Stomach (tissue), 19 donors: ENCODE measurements at places on chromosomes 5 and 9.
A peak's percentile ranks its signal among the peaks of the same experiment; 100 is the strongest.

- no peak for DNase-seq
Observed at GRCh38 chr5:113068559-113068958, 92.0 kb downstream of the DCP2 start.

DNA sequence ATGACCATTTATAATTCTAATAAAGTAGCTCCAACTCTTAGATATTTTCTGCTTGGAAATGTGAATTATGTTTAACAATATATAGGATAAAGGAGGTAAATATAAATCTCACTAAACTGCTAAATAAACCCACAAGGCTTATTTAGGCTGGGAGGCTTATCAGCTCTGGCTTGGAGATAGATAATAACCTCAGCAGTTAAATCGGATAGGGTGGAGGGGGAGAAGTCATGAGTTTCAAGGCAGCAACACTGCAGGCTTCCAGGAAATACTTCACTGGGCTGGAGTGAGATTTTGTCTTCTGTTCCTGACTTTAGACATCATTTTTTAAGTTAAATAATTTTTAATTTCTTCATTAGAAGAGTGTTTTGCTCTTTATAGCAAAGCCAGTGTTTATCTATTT is 80.0 kb upstream of the ITGA2 start:
- DNase-seq = peak; percentile 38

DNA sequence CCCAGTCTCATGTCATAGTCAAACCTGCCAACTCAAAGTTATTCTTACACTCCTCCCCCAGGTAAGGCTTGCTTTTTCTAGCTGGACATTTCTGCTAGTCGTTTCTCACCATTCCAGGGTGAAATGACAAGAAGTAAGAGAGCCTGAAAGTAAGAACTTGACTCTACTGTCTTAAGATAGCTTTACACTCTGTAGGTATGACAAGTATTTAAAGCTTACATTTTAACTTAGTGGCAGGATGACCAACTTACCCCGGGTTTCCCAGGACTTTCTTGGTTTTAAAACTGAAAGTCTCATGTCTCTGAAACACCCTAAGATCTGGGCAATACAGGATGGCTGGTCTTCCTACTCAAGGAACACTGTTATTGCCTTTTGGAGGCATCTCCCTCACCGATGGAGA is 67.5 kb upstream of the PIK3R1 start:
- DNase-seq = no peak

DNA sequence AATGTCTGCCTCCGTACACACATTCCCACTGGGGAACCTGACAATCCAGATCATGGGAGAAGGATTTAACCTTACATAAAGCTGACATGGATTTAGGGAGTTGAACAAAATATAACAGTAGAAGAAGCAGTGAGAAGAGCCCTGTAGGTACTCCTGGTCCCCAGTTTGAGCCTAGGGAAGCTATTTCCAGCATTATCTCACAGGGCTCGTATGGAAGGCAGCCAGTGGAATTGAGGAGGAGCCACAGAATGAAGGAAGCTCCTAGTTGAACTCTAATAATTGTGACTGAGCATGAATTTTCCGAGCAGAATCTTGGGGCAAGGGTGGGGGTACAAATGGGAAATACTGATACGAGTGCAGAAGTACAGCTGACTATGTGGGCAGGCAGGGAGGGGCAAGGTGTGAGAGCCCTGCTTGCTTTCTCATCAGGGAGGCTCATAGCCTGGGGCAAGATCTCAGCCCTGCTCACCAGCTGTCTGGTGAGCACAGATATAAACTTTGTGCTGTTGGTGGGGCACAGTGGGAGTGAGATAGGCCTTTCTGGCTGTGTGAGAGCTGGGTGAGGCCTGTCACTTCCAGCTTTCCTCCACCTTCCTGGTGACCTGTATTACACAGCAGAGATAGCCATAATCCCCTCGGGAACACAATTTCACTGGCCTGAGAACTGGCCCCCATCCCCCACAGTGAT is 290.7 kb upstream of the IL12B start:
- no peak for DNase-seq

- DNase-seq = peak; percentile 62
Observed at GRCh38 chr5:56759521-56760216, 55.7 kb upstream of the MAP3K1 start.

GRCh38 chr9:95091601-95092261 is 225.8 kb downstream of the FANCC start:
- peak; percentile 63 for DNase-seq

DNA sequence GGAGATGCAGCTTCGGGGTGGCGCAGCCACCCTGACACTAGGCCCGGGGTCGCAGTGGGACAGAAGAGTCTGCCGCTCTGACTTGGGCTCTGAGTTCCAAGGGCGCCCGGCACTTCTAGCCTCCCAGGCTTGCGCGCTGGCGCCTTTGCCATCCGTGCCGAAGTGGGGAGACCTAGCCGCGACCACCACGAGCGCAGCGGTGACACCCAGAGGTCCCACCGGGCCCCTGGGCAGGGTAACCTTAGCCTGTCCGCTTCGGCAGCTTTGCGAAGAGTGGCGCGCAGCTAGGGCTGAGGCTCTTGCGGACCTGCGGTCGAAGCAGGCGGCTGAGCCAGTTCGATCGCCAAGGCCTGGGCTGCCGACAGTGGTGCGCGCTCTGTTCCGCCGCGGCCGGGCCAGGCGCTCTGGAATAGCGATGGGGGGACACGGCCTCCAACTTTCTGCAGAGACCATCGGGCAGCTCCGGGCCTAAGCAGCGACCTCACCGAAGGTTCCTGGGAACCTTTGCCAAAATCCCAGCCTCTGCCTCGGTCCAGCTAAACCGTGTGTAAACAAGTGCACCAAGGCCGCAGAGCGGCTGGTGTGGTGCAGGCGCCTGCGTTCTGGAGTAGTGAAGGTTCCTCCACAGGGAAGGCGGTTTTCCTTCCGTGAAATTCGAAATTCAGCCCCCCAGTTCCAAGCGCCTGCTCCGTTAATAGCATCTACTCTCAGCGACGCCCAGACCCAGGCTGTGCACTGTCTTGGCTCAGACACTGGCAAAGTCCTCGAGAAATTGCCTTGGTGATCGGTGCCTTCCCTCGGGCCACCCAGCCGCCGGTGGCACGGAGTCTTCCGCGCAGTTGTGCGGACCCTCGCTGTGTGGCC is 7.4 kb downstream of the TLX3 start:
- no peak for DNase-seq

- no peak for DNase-seq
Observed at GRCh38 chr9:1128046-1128445, 77.9 kb downstream of the DMRT2 start.

GRCh38 chr5:138645778-138646575 is 70.8 kb upstream of the HSPA9 start:
- no peak for DNase-seq

DNA sequence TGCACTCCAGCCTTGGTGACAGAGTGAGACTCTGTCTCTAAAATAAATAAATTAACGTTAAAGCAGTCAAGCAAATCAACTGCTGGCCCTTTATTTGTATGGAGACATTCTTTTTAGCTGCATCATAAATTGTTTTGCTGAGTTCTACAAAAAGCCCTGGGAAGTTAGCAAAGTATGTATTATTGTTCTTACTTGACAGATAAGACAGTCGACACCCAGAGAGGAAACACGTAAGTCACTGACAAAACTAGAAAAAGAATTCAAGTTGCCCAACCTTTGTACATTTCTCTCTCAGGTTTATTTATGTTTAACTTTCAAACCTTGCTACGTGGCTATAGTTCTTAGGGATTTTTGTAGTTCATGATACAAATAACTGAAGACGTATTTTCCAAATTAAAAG is 40.4 kb upstream of the MACIR start:
- no peak for DNase-seq

- DNase-seq = no peak
Observed at GRCh38 chr5:8845296-8845695, 700.6 kb downstream of the SEMA5A start.

DNA sequence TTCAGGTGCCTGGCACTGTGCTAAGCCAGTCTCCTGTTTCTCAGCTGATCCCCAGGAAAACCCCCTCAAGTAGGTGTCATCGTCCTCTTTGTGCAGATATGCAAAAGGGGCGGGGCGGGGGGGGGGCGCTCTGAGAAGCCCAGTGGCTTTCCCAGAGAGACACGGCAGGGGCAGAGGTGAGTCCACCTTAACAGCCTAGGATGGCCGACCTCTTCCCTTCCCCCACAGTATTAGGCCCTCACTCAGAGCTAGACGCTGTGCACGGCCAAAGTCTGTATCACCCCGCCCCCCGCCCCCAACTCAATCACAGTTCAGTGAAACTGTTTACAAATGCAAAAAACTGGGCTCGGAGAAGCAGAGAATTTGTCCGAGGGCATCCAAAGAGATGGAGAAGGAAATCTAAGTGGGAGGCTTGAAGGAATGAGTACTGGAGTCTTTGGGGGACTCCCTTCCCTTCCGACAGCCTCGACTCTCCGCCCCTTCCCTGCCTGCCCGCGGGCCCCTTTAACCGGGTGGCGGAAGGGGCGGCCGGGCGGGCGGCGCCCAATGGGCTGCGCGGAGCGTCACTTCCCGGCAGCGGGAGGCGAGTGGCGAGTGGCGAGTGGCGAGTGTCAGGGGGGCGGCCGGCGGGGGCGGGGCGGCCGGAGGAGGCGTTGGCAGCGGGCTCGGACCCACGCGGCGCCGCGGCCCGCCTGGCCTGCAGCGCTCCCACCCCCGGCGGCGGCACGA is at the start of gene ERGIC1:
TSS of gene ERGIC1 (plus strand) at position 566 of the 729 bp plus-strand sequence. CDS start at position 729, 163 bp downstream.
- DNase-seq = peak; percentile 95

GRCh38 chr5:1161108-1161832 is 40.1 kb upstream of the SLC6A19 start:
- peak; percentile 56 for DNase-seq

DNA sequence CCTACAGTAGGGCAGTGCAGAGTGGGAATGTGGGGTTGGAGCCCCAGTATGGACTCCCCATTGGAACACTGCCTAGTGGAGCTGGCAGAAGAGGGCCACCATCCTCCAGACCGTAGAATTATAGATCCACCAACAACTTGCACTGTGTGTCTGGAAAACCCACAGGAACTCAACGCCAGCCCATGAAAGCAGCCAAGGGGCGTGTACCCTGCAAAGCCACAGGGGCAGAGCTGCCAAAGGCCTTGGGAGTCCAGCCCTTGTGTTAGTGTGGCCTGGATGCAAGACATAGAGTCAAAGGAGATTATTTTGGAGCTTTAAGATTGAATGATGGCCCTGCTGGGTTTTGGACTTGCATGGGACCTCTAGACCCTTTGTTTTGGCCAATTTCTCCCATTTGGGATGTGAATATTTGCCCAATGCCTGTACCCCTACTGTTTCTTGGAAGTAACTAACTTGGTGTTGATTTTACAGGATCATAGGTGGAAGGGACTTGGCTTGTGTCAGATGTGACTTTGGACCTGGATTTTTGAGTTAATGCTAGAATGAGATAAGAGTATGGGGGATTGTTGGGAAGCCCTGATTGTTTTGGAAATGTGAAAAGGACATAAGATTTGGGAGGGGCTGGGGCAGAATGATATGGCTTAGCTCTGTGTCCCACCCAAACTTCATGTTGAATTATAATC is 266.8 kb downstream of the SEMA5A start:
- DNase-seq = no peak

GRCh38 chr9:101991926-101992325 is 253.5 kb upstream of the GRIN3A start:
- no peak for DNase-seq

GRCh38 chr5:72252574-72253155 is 67.4 kb downstream of the MRPS27 start:
- no peak for DNase-seq
